ENCODE measurements at places on chromosomes 4 and X.

- peak; percentile 61 for DNase-seq
These were observed 771 bp upstream of the RBPJ start for GRCh38 chr4:26319949-26320537.

- DNase-seq, result peak; percentile 87
These were observed 74.9 kb downstream of the NSG1 start for GRCh38 chr4:4461850-4462249.

- no peak for DNase-seq
These were observed 1698.6 kb upstream of the IGFBP7 start for GRCh38 chr4:58808817-58809216.

DNA sequence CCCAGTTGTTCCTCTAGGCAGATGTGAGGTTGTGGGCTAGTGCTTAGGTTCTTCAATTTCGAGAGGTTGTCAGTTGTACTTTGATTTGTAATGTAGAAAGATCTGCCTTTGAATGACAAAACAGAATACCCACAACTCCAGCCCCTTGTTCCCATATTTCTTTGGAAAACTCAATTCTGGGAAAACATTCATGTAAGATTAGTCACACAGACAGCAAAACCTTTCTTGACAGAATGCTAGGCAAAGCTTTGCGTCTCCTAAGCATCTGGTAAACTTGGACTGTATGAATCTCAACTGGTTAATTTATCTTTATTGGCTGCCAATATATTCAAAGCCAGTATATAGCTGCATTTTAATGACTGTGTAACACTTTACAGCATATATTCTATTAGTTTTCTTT lies 34.9 kb downstream of the NOCT start:
- DNase-seq, result no peak

DNA sequence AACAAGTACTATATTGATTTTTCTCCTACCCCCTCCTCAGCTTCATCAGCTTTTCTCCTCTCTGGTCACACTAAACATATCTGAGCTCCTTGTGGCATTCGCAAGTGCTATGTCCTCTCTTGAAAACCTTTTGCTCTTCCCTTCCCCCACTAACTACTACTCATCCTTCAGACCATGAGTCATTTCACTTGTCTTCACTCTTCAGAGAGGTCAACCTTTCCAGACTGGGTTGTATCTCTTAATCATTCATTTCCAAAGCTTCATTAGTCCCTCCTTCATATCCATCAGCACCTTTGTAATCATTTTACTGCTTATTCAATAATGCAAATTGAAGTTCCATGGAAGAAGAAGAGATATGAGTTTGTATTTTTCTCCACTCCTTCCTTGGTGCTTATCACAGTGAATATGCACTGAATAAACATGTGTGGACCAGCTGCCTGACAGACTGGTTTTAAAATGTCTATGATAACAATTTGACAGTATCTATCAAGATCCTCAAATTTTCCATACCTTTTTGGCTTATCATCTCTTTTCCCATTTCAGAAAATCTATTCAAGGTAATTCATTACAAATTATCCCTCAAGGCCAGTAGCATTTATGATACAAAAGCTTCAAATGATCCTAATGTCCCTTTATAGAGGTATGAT lies 28.4 kb downstream of the DDX60L start:
- no peak for DNase-seq

DNA sequence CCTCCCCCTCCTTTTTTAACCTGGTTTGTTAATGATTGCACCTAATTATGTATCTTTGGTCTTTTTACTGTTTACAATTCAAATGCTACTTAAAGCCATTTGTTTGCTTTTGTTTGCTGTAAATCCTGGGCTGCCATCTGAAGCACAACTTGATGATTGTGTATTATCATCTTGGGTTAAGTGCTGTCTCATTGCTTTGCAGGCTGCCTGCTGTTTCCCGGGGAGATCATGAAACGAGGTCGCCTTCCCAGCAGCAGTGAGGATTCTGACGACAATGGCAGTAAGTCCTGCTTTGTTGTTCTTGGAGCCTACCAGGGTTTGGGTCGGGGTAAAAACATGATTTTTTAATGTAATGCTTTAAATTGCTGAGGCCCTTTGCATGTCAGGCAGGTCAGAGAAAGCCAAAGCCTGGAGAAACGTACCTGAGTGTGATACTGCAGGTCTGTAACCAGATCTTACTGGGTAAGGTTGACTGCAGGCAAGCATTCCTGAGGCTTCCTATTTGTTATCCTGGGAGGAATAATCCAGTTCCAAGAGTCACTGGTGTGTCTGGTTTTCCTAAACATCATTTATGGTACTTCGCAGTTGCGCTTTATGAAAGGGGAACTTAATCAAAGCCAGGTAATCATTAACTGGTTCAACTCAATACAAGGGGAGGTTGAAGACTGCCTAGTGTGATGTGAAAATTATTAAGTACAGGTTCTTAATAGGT lies 22.2 kb downstream of the JADE1 start:
- no peak for DNase-seq

DNA sequence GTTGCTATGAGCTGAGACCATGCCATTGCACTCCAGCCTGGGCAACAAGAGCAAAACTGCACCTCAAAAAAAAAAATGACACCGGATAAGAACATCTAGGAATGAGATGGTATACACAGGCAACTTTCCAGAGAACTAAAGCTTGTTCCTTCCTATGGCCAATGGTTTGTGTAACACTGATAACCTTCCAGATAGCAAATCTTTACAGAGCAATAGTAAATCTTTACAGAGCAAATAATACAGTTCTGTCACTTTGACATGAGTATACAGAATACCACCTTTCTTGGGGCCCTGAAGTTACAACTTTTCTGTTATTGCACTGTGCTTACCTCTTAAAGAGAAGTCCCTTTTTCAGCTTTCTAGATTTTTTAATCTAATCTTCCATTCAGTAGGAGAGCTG lies 91.6 kb downstream of the CD99L2 start:
- DNase-seq, result no peak

DNA sequence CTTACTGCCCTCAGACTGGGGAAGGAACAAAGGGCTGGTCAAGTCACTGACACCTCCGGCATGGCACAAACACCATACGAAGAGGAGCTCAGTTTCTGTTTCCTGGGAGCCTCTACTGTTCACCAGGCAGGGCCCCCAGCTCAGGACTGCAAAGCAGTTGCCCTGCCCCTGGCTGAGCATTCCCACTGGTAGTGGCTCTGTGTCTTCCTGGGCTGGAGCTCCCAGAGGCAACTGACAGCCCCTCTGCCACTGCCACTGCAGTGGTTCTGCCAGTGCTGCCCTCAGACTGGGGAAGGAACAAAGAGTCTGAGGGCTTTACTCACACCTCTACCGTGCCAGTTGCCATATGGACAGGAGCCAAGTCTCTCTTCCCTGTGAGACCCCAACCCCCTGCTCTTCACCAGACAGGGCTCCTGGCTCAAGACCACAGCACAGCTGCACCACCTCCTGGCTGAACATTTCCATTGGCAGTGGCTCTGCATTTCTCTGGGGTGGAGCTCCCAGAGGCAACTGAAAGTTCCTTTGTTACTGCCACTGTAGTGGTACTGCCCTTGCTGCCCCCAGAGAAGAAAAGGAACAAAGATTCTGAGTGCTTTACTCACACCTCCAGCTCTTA lies 67.9 kb downstream of the SMARCA5 start:
- no peak for DNase-seq

DNA sequence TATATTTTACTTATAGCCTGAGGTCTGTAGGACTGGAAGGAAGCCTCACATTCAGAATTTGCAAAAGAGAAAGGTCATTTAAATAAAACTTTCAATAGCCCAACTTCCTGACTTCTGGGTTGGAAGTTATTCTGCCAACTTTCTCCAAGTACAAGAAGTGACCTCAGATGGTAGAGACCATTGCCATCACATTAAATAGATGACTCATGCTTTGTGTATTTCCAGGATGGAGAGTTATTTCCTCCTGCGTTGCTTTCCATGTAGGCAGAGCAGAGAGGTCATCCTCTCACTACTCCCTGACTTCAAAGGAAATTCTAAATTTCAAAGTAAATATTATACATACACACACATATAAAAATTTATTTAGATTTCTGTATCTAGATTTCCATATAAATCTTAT lies 73.0 kb upstream of the NR3C2 start:
- no peak for DNase-seq

DNA sequence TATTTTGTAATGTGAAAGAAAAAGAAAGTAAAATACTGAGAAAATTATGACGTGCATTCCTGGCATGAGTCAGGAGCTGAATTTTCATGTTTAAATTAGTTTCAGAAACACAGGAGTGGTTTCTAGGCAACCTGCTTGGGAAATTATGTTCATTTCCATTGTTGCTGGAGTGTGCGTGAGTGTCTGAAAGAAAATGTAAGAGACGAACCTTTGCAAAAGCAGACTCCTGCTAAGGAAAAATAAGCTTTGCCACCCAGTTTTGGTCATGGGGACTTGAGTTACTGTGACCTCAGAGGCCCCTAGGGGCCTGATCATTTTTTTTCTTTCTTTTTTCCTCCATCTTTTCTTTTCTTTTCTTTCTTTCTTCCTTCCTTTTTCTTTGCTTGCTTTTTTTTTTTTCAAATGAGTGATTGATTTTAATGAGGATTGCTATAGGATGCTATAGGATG lies 18.8 kb upstream of the CHRNA9 start:
- DNase-seq, result peak; percentile 85

- DNase-seq, result no peak
These were observed 15.9 kb downstream of the ADD1 start for GRCh38 chr4:2859514-2859913.

GRCh38 chrX:10399043-10399741 lies 221.2 kb downstream of the MID1 start:
- DNase-seq, result no peak

DNA sequence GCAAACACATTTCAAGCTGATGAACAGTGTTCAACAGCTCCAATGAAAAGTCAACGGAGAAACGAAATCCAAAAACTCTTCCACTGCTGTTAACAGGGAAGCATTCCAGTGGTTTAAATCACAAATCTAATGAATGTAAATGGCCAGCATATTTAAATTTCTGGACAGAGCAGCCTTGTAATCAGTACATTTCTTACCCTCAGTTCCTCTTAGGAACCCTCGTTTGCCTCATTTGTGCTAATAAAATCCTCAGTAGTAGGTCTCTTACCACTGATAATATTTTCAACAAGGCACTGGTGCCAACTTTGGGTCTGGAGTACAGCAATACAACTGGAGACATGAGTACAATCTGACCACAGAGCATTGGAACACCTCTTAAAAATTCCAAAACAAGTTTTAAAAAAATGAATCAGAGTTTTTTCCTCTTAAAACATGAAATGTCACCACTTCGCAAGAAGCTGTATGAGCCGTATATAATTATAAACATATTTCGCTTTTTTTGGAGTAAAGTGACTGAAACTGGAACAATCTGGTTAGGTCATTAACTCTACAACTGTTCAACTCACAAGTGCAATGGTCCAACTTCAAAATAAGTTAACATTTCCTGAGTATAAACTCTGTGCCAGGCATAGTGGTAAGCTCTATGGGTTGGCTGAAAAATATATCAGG lies 211.2 kb downstream of the CPEB2 start:
- DNase-seq, result no peak
